Stimulated activated CD4-positive, alpha-beta T cell treated with anti-CD3 and anti-CD28 coated beads, Interleukin-4, amount 100 ng/mL, for 1 hour (primary cell): ENCODE measurements at places on chromosomes 3 and 15.

DNA sequence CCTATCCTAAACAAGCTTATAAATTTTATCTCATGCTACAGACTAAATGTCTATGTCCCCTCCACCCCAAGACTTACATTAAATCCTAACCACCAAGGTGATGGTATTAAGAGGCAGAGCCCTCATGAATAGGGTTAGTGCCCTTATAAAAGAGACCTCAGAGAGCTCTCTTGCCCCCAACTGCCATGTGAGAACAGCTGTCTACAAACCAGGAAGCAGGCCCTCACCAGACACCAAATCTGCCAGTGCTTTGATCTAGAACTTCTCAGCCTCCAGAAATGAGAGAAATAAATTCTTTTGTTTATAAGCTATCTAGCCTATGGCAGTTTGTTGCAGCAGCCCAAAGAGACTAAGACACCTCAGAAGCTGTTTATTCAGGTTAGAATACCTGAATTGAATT, 58.5 kb downstream of the TP53BP1 start:
- DNase-seq: no peak

DNA sequence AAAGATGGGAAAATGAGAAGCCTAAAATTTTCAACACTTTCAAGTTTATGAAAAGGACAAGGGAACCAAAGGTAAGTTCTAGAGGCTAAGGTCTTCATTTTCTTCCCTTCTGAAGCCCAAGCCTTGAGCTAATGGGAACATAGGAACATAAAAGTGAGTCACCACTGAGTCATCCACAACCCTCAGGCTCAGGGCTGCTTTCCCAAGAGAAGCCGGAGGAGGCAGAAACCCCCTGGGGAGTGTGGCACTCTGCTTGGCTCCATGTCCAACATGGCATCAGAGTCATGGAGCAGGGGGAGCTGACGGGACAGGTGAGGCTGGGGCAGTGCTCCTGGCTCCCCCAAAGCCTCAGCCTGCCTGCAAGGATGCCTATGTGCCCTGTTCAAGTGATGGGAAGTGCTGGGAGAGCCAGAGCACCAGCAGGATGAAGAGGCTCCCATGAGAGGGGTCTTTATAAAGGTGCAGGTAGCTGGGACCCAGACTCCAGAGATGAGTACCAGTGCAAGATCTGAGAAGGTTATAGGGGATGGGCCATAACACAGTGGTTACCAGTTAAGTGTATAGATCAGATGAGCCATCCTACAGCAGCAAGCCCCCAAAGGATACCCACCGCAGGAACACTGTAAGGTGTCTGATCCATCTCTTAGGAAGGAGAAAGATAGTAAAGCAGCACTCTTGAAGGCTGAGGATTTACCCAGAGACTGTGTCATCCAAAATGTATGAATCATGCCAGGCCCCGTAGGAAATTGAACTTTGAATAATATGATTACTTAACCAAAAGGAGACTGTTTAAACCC, 31.8 kb upstream of the RYR3 start:
- no peak for DNase-seq

- DNase-seq: no peak
Measured at GRCh38 chr15:69583626-69584025, 131.0 kb downstream of the RPLP1 start.

DNA sequence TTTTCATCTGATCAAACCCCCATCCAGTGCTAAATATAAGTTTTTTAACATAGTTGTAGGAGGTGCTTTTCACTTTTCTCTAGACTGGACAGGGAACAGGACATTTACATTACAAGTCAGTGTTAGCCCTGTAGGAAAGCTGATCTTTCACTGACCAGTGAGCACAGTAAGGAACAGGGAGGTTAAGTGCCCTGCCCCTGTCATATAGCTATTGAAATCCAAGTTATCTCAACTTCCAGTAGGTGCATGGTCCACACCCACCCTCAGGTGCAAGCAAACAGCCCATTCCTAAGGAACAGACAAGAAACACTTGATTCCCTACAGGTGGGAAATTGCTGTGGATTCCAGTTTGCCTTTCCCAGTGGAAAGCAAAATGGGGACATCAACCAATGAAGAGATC, 79.1 kb upstream of the EIF1B start:
- DNase-seq: no peak

GRCh38 chr3:114994554-114995341, 152.3 kb downstream of the ZBTB20 start:
- DNase-seq: no peak

DNA sequence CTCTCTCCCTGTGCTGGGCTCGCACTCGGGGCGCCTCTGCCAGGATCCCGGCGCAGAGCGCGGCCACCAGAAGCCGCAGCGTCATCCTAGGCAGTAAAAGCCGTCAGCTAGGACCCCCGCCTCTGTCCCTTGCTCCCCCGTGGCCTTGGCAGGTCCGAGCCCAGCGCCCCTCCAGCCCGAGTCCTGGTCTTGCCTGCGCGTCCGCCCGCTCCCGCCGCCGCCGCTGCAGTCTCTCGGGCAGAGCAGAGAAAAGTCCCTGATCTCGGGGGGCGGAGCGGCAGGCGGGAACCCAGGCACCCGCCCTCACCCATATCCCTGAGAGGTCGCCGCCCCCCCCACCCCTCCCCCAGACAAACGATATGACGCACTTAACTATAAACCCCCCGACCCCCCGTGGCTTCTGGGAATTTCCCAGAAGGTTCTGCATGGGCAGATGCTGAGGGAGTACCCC, at the start of gene COL7A1:
Gene COL7A1, minus strand, starts transcription at position 255 of the 451 bp plus-strand sequence. Its CDS starts 170 bp downstream, at position 85.
- DNase-seq: peak; percentile 14
